ENCODE measurements at places on chromosomes 6 and 20.

GRCh38 chr6:160202411-160202810, 56.2 kb downstream of the SLC22A2 start:
- DNase-seq, result no peak

DNA sequence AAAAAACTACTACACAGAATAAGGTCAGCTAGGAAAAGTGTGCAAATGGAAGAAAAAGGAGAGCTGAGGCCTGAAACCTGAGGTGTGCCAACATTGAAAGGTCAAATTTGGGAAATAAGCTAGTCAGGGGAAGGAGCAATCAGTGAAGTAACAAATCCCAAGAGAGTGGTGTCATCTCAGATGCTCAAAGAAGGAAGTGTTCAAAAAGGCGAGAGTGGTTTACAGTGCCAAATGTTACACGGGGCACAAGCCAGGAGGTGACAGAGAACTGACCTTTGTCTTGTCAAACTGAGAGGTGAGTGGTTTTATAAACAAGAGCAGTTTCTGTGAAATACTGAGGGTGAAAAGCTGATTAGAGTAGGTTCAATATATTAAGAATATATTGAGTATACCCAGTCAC, 83.0 kb upstream of the TCF21 start:
- no peak for DNase-seq

DNA sequence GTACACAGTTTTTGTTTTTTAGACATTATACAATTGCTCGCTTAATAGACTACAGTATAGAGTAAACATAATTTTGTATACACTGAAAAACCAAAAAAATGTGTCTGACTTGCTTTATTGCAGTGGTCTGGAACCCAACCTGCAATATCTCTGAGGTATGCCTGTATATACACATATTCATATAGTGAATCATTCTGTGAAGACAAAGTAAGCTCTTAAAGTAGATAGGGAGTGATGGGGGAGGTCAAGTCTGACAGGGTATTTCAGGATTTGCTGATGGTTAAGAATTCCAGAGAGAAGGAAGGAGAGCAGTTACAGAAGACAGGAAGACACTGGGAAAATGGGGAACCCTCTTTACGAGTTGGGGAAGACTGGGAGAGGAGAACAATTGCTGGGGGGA, 417.9 kb downstream of the CD109 start:
- no peak for DNase-seq

DNA sequence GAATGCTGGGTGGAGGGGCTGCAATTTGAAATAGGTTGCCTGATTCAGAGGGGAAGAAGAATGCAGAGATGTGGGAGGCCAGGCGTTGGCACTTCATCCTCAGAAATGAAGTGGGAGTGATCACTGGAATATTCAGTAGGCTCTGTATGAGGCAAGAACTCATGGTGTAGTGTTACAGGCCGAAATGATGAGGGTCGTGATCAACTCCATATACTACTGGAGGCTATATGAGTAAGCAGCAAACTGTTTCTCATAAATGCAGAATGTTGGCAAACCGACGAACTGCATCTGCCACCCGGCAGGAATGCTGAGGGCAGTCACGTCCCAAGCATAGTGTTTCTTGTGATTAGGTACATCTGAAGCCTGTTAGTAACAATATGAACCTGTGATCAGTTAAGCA, 12.7 kb downstream of the KCNS1 start:
- DNase-seq, result no peak

DNA sequence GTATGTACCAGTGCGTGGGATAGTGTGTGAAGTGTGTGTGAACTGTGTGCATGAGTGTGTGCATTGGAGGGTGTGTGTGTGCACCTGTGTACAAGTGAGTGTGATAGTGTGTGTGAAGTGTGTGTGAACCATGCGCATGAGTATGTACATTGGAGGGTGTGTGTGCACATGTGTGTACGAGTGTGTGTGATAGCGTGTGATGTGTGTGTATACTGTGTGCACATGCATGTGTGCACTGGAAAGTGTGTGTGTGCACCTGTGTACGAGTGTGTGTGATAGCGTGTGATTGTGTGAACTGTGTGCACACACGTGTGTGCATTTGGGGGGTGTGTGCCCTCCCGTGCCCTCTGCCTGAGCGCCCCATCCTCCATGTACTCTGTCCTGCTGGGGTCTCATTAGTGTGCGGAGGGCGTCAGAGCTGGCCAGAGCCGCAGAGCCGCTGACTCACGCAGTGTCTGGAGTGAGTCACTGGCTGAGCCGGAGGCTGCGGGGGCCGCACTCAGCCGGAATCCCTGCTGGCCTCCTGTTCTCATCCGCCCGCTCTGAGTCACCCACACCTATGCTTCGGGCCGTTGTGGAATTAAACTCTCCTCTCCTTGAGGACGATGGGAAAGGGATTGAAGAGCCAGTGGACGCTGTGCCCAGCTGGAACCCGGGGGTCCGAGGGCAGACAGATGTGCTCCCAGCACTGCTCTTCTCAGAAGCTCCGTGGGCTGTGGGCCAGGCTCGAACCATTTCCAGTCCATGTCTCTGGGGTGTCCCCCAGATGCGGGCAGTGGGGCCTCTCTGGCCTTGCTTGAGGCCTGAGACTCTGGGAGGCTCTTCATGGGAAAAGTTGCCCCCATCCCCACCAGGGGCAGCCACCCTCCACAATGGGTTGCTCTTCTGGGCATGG, 27.3 kb upstream of the STX16 start:
- no peak for DNase-seq

DNA sequence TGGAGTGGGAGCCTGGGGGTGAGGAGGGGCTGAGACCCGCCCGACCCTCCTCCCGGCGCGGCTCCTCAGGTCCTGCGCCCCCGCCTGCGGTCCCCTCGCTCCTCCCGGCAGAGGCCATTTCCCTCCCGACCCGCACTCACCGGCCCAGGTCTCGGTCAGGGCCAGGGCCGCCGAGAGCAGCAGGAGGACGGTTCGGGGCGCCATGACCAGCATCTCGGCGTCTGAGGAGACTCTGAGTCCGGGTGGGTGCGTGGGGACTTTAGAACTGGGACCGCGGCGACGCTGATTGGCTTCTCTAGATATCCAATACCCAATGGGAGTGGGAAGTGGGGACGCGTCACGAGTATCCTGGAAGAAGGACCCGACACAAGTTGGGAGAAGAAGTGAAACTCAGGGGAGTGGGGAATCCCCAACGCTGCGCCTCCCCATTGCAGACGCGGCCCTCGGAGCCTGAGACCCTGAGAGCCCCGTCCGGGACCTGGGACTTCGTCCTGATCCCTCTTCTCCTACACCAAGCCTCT, at the start of gene HLA-B:
Gene HLA-B (minus strand): TSS at position 234 of the 521 bp plus-strand sequence. CDS start 21 bp downstream, at position 213.
- DNase-seq, result peak; percentile 85

- DNase-seq, result no peak
These were observed 52.9 kb upstream of the UFL1 start for GRCh38 chr6:96468681-96469224.

DNA sequence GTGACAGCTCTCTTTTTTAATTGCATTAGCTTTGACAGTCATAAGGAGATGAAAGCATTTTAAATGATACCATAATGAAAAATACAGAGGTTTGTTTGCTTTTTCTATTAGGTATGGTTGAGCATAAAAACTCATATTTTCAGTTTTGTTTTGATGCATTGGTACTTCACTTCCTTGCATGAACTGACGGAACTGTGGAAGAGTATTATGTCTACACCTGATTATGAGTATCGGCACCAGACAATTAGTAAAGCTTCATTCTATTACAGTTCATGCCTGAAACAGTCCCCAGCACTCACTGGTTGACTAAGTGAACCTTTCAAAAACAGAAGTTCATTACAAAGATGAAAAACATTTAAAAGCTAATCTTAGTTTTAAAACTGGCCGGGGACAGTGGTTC, 593.0 kb downstream of the GRIK2 start:
- DNase-seq, result no peak

- DNase-seq, result no peak
These were observed 208.4 kb upstream of the DTNBP1 start for GRCh38 chr6:15871276-15871675.

DNA sequence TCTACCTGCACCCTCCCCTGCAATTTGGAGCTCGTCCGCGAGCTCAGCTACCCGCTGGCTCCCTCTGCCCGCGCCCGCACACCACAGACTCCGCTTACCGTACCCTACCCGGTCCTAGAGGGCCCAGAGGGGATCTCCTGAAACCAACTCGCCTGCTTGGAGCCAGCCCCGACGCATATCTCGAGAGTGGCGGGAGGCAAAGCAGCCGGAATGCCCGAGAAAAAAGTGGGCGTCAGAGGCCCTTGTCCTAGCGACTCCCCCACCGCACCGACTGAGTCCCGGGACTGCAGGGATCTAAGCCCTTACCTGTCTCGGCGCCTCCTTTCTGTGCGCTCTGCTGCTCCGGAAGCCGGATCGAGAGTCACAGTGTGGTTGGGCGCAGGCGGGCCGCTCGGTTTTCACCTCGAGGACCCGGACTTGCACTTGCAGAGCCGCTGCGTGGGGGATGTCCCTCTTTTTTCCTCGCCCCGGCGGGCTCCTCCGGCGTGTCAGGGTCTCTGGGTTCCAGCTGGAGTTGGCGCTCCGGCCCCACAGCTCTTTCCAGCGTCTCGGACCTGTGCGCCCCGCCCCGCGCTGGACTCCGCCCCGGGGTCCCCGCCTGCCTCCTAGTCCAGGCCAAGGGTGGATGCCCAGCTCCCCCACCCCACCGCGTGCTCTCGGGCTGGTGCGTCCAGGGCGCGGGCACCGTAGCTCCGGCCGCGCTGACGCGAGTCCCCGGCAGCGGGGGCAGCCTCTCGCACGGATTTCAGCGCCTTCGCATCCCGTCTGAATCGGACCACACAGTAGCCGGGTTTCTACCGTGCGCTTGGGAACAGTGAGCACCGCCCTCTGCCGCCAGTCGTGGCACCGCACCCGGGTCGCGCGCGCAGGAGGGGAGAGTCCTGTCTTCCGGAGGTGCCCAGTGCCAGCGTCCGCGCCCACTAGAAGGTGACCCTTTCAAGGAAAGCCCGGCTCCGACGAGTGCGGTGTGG, at the start of gene PROKR2:
Gene PROKR2 (minus strand): TSS at position 767 of the 971 bp plus-strand sequence. CDS start 2,585 bp downstream, outside the sequence.
- no peak for DNase-seq

- no peak for DNase-seq
These were observed 95.6 kb downstream of the JARID2 start for GRCh38 chr6:15341311-15342001.

GRCh38 chr6:38171997-38172738, 352.6 kb downstream of the ZFAND3 start:
- no peak for DNase-seq

- DNase-seq, result no peak
These were observed 84.7 kb upstream of the SCP2D1 start for GRCh38 chr20:18728870-18729224.

DNA sequence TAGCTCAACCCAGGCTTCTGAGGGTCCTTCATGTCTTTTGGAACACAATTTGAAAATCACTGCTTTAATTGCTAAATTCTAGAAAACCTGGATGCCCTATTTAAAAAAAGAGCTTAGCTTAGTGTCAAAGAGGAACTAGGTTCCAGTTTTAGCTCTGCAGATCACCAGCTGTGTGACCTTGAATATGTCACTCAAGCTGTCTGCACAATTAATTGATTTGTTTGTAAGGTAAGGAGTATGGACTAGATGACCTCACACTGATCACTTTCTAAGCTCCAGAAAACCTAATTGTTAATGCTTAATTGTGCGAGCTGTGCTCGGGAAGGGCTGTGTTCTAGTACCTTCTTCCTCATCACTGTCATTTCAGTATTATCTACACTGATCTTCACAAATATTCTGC, 26.2 kb downstream of the UTRN start:
- DNase-seq, result no peak

- no peak for DNase-seq
These were observed 8.1 kb upstream of the TSPYL1 start for GRCh38 chr6:116287689-116288282.

DNA sequence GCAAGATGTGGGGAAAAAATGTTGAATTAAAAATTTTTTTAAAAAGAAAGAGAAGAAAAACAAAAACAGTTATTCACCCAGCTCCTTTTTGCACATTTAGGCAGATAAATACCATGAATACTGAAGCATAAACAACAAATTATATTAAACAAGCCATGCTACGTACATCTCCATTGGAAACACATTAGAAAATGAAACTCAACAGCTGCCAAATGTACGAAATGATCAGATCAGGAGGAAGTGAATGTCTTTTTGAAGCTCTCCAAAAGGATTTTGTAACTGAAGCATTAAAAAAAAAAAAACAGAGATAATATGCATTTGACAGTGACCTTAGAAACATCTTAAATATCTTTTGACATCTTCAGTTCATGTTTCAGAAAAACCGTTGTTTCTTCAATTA, 56.7 kb downstream of the CD83 start:
- no peak for DNase-seq

DNA sequence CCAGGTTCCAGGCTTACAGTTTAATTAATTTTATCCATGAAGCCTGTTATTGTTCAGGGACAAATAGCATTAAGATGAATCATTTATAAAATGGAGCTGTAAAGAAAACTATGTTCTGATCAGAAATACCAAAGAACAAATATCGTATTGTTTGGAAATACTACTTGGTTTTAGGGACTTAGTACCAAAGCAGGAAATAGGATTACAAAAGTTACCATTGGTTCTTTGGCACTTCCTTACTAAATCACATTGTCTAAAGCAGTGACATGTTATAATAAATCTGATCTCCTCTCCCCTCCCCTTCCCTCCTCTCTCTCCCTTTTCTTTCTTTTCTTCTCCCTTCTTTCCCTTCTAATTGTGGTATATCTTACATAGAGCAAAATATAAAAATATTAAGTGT, 29.6 kb downstream of the CRYBG1 start:
- DNase-seq, result no peak

DNA sequence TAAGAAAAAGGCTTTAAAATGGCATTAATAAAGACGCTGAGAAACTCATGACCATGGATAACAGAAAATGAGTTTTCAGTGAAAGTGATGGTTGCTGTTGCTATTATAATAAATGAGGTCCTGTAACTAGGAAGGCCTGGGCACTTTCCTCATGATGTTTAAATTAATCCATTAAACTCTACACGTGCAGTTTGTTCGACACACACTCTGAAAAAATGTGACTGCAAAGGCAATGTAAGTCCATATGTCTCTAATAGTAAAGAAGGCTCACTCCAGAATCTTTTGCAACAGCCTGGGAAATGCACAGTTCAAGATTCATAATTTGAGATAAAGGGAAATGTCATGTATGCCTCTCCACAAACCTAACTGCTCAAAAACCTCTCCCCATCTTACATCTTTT, 153.4 kb downstream of the COL12A1 start:
- DNase-seq, result no peak

DNA sequence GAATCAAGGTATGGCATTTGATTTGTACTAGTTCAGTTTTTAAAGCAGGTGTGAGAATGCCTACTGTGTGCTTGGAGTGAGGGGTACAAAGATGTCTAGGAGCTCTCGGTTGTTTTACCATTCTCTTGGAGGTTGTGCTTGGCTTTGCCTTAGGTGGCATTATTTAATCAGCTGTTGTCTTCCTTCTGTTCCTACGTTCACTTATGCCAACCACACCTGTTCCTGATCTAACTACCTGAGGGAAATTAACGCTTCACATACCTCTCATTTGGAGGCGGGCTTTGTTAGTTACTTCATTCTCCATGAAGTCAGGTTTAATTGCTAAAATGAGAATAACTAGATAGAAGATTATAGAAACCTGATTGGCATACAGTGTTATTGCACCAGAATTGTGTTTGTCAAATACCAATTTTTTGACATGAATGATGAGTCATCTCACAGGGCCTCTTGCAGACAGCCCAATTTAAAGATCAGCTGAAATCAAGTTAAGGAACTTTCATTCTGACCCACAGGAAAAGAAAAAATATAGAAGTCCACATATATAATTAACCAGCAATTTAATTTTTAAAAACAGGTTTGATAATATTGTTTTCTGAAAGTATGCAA, 24.8 kb upstream of the PBOV1 start:
- DNase-seq, result no peak

Measured in stimulated activated naive CD4-positive, alpha-beta T cell treated with Interleukin-2 at 50 U/mL for 16 hours (primary cell).